ENCODE measurements at places on chromosomes 5 and 9. TPM values are rescaled to one million over a fixed set of nuclear protein-coding genes. Genes with fewer than 3 reads are reported as not detected.

Gene SLC34A1
- not detected for total RNA-seq

Gene LAMC3
- total RNA-seq, result 0.30 TPM

Gene PRR16
- total RNA-seq, result 3.7 TPM

Gene CRAT
- total RNA-seq, result 39.4 TPM

Gene KIF27
- 2.8 TPM for total RNA-seq

Gene EPB41L4B
- total RNA-seq, result 0.12 TPM

Gene GHR
- 2.0 TPM for total RNA-seq

Gene LRRTM2
- total RNA-seq, result under 0.01 TPM

Gene CENPH
- 1.5 TPM for total RNA-seq

Gene RAB3C
- total RNA-seq, result not detected

Gene ANKRD20A1
- total RNA-seq, result 1.1 TPM

Gene MOB3B
- total RNA-seq, result 0.15 TPM

Gene ORM2
- total RNA-seq, result not detected

Gene PPP6C
- total RNA-seq, result 9.5 TPM

Gene BASP1
- 53.4 TPM for total RNA-seq

Gene KIF4B
- not detected for total RNA-seq

Gene GRXCR2
- total RNA-seq, result not detected

Gene TEK
- 29.1 TPM for total RNA-seq

Gene ZNF883
- 2.6 TPM for total RNA-seq

Gene PDE6A
- total RNA-seq, result not detected

Gene ZNF354C
- 4.8 TPM for total RNA-seq

Gene FCN2
- not detected for total RNA-seq

Gene GABRA1
- not detected for total RNA-seq

Gene BHMT2
- 3.3 TPM for total RNA-seq

Gene SPATA31E1
- total RNA-seq, result not detected

Gene CDX1
- 0.15 TPM for total RNA-seq

Gene GPRIN1
- total RNA-seq, result 0.70 TPM

Gene SLC25A25
- total RNA-seq, result 19.4 TPM

Gene KLHL9
- 31.9 TPM for total RNA-seq

Gene SPATA31A3
- total RNA-seq, result not detected

Gene C9orf153
- total RNA-seq, result 0.08 TPM

Gene NR4A3
- 0.23 TPM for total RNA-seq

Gene RLN2
- total RNA-seq, result not detected

Gene STPG3
- total RNA-seq, result not detected

Gene ANGPTL2
- total RNA-seq, result 3.8 TPM

Gene TAF11L11
- total RNA-seq, result not detected

Gene PROP1
- not detected for total RNA-seq

Gene KIF12
- under 0.01 TPM for total RNA-seq

Gene OR4F3
- not detected for total RNA-seq

Gene GARIN3
- total RNA-seq, result not detected

Gene DNAH5
- 0.12 TPM for total RNA-seq

Gene TLE1
- 21.5 TPM for total RNA-seq

Gene QRFP
- total RNA-seq, result not detected

Gene CTNND2
- not detected for total RNA-seq

Gene ARL10
- 7.3 TPM for total RNA-seq

Gene OR13C4
- total RNA-seq, result not detected

Gene FAM221B
- total RNA-seq, result not detected

Gene PCDHGB2
- total RNA-seq, result 1.6 TPM

Gene TMEM232
- total RNA-seq, result 4.6 TPM

Gene GNG10
- 19.4 TPM for total RNA-seq

Gene LOX
- total RNA-seq, result 77.0 TPM

Gene SLCO6A1
- total RNA-seq, result not detected

All from smooth muscle cell of the coronary artery (primary cell).